ENCODE measurements at places on chromosomes 2 and 18.
A peak's percentile ranks its signal among the peaks of the same experiment; 100 is the strongest.

DNA sequence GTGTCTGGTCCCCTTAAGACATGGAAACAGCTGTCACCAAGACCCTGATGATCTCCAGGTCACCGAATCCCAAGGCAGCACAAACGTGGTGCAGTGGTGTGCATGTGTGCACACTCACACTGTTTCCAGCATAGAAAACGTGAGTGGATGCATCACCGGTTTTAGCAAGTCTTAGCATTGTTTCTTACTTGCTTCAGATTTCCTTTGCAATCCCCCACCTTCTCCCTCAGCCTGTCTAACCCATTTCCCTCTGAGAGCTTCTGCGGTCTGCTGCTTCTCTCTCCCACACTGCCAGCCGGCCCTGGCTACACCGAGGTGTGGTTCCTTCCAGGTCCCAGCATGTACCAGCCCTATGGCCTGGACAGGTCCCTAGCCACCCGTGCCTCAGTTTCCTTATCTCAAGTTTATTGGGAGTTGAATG, 343.4 kb upstream of the HS6ST1 start:
- DNase-seq, result no peak

- DNase-seq, result no peak
Observed at GRCh38 chr2:53450923-53451322, 316.7 kb upstream of the CHAC2 start.

DNA sequence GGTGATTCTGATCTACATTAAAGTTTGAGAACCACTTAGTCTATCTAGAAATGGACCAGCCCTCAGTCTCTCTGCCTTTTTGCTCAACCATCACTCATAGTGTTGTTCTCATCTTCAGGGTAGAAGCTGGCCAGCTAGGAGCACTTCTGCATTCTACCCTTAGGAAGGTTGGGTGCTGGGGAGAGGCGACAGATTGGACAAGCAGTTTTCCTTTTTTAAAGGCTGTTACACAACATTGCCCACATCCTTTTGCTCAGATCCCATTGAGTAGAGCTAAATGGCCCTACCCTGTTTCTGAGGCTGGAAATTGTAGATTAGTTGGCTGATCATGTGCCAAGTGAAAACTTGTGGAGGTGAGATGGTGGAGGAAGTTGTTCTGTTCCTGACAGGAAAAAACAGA, 35.6 kb downstream of the OSBPL6 start:
- DNase-seq, result no peak

DNA sequence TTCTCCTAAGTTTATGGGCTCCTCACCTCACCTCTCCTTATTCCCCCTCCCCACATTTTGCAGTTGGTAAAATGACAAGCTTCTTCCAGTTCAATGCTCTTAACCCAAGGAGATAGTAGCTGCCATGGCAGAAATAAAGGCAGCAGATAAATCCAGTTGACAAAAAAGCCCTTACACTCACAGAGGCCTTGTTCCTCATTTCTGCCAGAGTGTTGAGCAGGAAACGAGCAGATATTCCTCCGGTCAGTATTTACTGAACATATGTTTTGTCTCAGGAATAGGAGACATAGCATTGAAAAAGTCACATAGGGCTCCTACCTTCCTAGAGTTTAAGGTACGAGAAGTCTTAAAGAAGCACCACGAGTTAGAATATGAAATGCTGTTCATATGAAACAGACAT, 493.7 kb upstream of the TNP1 start:
- DNase-seq, result no peak

DNA sequence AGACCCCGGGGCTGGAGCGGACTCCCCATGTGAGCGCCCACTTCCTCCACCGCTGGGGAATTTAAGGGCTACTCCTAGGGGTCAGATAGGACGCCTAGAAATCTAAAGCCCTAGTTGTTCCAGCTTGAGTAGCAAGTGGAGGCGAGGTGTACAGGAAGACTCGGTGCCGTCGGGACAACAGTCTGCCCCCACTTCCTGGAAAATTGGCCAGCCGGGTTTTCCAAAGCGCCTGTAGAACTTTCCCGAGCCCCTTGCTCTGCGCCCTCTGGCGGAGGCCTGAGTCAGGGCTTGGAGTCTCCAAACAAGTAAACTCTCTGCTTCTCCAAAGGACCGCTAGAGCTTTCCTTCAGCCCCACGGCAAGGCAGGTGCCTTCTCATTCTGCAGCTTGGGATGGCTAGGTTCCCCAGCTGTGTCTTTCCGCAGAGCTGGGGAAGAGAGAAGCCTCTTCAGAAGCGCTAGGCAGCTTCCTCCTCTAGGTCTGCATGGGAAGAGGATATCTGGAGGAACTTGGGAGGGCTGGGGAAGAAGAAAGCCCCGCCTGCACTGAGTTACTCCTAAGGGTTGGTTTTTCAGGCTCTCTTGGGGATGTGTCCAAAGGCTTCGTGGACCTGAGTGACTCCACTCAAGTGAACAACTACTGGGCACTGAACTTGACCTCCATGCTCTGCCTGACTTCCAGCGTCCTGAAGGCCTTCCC, 681 bp downstream of the SPR start:
- DNase-seq, result peak; percentile 46

DNA sequence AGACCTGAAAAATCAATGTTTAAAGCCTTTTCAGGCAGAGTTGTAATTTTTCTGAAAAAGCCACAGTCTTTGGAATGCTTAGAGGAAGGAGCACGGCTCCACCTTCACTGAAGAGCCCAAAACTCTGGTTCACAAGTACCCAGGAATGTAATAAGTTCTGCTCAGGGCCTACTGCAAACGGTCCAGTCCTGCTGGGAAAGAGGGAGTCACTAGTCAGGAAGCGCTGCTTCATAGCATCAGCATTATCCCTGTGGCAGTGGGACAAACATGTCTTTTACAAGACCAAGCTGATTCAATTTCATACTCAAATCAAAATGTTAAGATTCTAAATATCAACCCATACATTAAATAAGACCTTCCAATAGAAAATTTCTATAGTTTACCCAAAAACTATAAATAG, 152.9 kb upstream of the PGAP1 start:
- no peak for DNase-seq

- DNase-seq, result no peak
Observed at GRCh38 chr18:32934201-32934600, 161.4 kb upstream of the KLHL14 start.

DNA sequence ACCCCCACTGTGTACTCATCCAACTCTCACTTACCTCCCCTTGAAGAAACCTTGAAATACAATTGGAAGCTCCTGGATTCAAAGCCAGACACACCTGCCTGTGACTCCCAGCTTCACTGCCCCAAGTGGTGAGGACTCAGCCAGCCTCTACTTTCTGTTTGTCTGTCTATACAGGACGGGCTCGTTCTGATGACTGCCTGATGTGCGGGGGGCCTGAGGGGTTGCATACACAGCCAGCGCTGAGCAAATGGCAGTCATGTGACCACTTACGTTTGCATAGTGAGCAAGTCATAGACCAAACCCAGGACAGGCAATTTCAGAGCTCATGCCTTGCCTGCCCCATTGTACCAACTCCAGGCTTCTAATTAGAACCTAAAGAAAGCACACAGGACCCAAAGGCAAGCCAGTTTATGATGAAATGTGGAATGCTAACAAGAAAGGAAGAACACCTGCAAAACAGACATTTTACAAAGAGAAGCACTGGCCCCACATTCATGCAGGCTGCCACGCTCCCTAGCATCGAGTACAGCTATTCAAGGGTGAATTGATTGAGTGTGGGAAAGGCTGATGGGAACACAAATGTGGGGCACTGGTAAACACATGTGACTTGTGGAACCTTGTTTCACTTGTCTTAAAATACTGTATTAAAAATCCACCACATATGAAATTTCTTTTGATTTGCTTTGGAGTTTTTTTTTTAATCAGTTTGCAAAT, 137.8 kb downstream of the LNPK start:
- DNase-seq, result no peak

DNA sequence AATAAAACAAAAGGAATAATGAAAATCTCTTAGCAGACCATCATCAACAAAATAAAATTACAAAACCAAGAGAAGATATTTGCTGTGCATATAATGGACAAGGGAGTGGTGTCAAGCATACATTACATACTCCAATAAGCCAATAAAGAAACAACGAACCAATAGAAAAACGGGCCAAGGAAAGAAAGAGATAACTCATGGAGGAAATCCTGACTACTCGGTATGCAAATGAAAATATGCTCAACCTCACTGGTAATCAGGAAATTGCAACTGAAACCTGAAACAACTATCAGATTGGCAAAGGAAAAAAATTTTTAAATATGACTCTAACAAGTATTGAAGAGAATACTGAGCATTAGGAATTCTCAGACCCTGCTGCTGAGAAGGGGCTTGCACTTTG, 84.7 kb downstream of the BCL2 start:
- no peak for DNase-seq

DNA sequence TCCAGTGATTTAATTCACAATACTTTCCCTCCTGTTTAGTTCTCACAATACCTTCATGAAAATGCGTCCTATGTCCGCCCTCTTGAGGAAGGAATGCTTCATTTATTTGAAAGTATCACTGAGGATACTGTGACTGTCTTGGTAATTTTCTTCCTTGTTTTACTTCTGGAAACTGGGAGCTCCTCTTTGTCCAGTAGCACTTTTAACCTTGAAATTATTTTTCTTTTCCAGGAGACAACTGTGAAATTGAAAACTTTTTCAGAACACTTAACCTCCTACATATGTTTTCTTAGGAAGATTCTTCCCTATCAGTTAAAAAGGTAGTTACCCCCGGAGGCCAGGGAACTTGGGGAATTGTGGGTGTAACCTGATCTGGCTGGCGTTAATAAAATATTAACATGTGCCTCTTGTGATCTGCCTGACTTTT, 58.9 kb upstream of the STON1 start:
- DNase-seq, result no peak

GRCh38 chr18:31942291-31942998, 483 bp downstream of the TRAPPC8 start:
- no peak for DNase-seq

- DNase-seq, result no peak
Observed at GRCh38 chr18:69631281-69631680, 230.6 kb downstream of the DOK6 start.

- no peak for DNase-seq
Observed at GRCh38 chr2:73075477-73076373, 4.2 kb upstream of the SFXN5 start.

- no peak for DNase-seq
Observed at GRCh38 chr2:152613235-152613634, 104.0 kb downstream of the PRPF40A start.

DNA sequence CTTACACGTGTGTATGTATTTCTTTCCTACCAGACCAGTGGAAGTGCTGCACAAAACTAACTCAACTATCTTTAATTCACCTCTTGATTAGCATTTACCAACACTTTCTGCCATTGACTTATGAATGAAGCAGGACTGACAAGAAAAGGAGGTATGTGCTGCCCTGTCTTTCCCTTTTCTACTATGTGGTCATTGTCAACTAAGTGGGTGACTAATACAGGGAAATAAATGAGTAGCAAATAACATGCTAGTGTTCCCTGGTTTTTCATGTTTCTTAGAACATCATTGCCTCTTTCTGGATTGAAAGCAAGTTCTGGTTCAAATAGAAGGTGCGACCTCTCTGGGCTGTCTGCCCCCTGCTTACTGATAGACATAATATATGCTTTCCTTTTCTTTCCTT, 58.0 kb downstream of the LINC00305 start:
- DNase-seq, result no peak

- no peak for DNase-seq
Observed at GRCh38 chr2:215883799-215884198, 129.6 kb downstream of the MREG start.

DNA sequence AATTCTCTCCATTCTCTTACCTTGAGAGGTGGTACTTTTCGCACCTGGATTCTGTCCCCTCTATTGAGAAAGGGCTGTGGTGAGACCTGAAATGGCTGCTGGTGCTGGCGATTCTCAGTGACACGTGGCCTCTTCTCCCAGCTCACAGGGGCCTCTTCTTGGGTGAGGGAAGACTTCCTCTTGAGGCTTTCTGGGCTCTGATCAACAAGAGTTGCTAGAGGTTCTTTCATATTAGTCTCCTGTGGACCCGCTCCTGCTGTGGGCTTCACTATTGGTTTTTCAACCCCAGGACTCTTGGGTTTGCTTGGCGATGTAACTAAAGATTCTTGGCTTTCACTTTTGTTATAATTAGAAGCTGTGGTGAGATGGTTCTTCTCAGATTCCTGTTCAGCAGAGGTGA, 76.3 kb upstream of the DTNB start:
- DNase-seq, result no peak

GRCh38 chr2:231181860-231182512, 16.4 kb upstream of the ARMC9 start:
- DNase-seq, result no peak

DNA sequence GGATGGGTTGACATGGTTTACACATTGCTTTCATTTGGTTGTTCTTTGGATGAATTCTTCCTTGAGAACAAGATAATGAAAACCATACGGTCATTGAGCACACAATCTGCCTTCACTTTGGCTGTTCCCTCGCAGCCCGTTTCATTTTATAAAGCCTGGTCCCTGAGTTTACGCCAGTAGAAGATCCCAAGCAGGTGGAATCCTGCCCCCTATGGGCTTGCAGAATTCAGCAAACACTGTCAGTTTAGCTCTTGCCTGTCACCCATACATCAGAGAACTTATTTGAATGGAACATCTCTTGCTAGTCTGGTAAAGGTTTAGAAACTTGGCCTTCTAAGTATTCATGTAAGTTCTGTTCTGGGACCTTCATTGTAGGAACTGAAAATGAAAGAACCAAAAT, 666.4 kb upstream of the ZEB2 start:
- DNase-seq, result no peak

GRCh38 chr18:74288041-74288440, 3.7 kb downstream of the CYB5A start:
- DNase-seq, result no peak

- DNase-seq, result no peak
Observed at GRCh38 chr2:105415007-105415406, 16.2 kb upstream of the FHL2 start.

- DNase-seq, result no peak
Observed at GRCh38 chr2:216070195-216070594, 11.4 kb downstream of the PECR start.

DNA sequence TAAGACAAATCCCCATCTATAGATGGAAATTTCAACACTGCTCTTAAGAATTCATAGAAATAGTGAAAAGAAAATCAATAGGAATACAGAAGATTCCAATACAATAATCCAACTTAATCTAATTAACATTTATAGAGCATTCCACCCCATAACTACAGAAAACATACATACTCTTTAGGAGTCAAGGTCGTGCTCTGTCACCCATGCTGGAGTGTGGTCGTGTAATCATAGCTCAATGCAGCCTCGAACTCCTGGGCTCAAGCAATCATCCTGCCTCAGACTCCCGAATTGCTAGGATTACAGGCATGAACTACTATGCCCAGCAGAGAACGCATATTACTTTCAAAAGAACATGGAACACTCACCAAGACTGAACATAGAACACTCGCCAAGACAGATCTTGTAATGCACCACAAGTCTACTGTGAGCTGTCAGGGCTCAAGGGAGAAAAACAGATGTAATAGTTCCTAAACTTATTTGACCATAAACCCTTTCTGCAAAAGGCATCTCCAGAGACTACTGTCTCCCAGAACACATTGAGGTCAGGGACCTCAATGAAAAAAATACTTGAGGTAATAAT, 14.1 kb downstream of the MEMO1 start:
- DNase-seq, result no peak

GRCh38 chr2:102522162-102522561, 49.1 kb downstream of the SLC9A4 start:
- DNase-seq, result no peak
